HCT116 (cell line): ENCODE measurements at places on chromosomes 2 and 18. TPM values are rescaled to one million over a fixed set of nuclear protein-coding genes. Genes with fewer than 3 reads are reported as not detected.

CABYR gene
- total RNA-seq: not detected

PLGLB2 gene
- 0.91 TPM for total RNA-seq

GBX2 gene
- total RNA-seq: 5.9 TPM

ANKRD30BL gene
- total RNA-seq: not detected

CYTIP gene
- total RNA-seq: 0.64 TPM

FBLN7 gene
- total RNA-seq: 0.34 TPM

- no peaks in the 10 kb centered on the region for H3K36me3 ChIP-seq
- no peak overlapping the region for H3K27ac ChIP-seq
- H3K27me3 ChIP-seq: no peaks in the 10 kb centered on the region
- H3K4me1 ChIP-seq: no peaks in the 10 kb centered on the region
- no peak for DNase-seq
Observed at GRCh38 chr2:117481608-117482007, 332.9 kb upstream of the DDX18 start.

GRCh38 chr2:10303181-10303693, 533 bp downstream of the HPCAL1 start:
- H3K4me3 ChIP-seq: peak overlapping the region; percentile 72
- peak overlapping the region; percentile 68 for H3K27ac ChIP-seq
- H3K36me3 ChIP-seq: no peaks in the 10 kb centered on the region
- no peak for DNase-seq
- no peaks in the 10 kb centered on the region for H3K27me3 ChIP-seq
- H3K4me1 ChIP-seq: peaks cover 16% of the 10 kb centered on the region

DNA sequence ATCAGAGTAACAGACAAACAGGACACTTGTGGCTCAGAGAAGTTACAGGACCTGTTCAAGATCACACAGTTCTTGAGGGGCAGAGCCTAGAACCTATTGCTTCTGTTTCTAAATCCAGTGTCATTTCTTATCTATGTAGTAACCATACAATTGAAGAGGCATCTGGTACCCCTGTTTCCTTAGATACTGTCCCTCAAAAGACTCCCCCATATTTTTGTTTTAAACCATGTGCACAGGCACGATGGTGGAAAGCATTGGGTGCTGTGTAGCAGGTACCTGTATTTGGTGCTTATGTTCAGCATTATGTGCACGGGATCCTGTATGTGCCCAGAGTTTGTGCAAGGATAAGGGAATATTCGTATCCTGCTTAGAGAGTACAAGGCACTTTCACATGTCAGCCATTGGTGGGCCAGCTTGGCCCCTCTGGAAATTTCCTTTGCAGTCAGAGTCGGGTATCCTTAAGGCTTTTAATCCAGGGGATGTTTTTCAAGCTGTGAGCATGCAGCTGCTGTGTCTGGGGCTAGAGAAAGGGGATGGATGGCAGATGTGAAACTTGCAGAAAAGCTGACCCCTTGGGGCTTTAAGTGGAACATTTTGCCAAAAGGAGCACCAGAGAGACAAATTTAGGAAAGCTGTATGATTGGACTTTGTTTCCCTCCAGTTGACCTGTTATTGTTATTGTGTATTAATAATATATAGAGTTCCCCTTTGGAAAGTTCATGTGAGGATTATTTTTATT, 2.1 kb downstream of the LBH start:
- H3K27me3 ChIP-seq: peaks cover 12% of the 10 kb centered on the region; the same call in 1 of the 2 replicates
- no peak overlapping the region for H3K27ac ChIP-seq
- H3K4me1 ChIP-seq: no peaks in the 10 kb centered on the region
- H3K36me3 ChIP-seq: no peaks in the 10 kb centered on the region
- H3K4me3 ChIP-seq: no peak overlapping the region
- DNase-seq: no peak

DNA sequence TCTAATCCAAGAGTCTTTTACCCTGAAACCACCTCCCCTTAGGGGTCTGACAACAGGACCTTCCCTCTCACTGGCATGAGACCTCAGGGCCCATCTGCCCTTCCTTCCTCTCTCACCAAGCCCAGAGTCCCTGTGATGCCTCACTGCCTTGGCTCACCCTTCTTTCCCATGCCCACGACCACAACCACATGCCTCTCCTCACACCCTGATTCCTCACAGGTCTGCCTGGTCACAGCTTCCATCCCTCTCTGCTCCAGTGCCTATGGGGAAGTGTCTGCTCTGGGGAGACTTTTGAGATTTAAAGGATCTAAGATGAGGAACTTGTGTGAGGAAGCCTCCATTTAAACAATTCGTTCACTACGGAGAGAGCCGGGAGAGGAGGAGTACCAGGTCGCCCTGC, 98.9 kb upstream of the SH3BP4 start:
- no peak overlapping the region for H3K27ac ChIP-seq
- H3K36me3 ChIP-seq: no peaks in the 10 kb centered on the region
- no peak overlapping the region for H3K4me3 ChIP-seq
- H3K27me3 ChIP-seq: no peaks in the 10 kb centered on the region
- DNase-seq: no peak

- no peaks in the 10 kb centered on the region for H3K27me3 ChIP-seq
- DNase-seq: no peak
- H3K4me1 ChIP-seq: no peaks in the 10 kb centered on the region
- no peak overlapping the region for H3K27ac ChIP-seq
- H3K4me3 ChIP-seq: no peak overlapping the region
Observed at GRCh38 chr2:42792087-42792582, 248 bp downstream of the HAAO start.

DNA sequence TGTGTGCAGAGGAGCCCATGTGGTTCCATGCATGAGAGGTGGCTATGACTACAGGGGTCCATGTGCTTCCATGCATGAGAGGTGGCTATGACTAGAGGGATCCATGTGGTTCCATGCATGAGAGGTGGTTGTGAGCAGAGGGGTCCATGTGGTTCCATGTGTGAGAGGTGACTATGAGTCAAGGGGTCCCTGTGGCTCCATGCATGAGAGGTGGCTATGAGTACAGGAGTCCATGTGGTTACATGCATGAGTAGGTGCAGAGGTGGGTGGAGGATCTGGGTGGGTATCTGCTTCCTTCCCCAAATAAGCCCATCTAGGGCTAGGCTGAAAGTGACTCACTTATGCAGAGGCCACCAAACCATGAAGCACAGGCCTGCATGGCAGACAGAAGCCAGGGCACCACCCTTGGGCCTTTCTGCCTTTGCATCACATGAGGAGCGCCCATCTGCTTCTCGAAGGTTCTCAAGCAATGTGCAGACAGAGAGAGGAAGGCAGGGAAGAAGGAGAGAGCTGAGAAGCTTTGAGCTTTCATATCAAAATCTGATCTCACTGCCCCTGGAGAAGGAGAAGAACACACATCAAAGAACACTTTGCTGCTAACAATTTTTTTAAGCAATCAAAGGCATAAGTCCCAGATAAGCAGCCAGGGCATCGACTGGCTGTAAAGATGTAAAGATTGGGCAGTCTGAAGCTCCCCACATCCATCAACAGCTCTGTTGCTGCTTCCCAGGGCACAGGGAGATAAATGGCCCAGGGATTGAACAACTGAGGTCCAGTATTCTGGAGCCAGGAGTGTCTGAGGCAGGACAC, 137.6 kb downstream of the TNS1 start:
- H3K27me3 ChIP-seq: no peaks in the 10 kb centered on the region
- H3K27ac ChIP-seq: no peak overlapping the region
- no peak for DNase-seq

DNA sequence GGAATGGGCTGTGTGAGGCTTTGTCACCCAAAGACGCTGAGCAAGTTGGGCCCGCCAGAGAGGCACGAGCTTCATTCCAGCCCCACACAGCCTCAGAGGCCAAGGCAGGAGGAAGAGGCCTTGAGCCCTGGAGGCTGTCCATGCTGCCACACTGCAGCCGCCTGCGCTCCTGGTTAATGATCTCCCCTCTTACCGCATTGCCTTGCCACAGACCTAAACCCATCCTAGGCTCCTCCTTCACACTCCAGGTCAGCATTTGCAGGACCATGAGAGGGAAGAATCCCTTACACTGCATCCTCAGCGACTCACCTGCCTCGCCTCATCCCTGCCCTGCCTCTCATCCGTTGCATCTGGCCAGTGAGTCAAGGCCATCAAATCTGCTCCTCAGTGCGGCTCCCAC, 24.6 kb downstream of the KIF3C start:
- H3K27ac ChIP-seq: no peak overlapping the region
- no peaks in the 10 kb centered on the region for H3K4me1 ChIP-seq
- no peaks in the 10 kb centered on the region for H3K36me3 ChIP-seq
- no peak overlapping the region for H3K4me3 ChIP-seq
- no peaks in the 10 kb centered on the region for H3K27me3 ChIP-seq

DNA sequence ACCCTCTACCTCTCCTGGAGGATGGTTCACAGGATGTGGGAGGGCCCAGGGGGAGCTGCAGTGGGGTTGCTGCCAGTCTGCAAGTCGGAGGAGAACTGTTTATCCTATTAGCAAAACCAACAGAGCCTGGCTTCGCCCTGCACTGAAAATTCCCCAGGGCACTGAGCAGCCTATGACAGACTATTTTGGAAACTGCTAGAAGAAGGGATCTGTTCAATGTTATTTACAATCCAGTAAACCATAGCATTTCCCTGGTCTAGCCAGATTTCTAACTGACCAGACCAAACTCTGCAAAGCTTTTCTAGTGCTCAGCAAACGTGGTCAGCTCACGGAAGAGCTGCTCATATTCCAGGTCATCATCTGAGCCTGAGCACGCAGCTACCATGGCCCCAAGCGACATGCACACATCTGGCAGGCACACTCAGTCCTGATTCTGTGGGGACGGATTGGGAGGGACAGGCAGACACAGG, 64.8 kb upstream of the PID1 start:
- no peaks in the 10 kb centered on the region for H3K36me3 ChIP-seq
- no peak overlapping the region for H3K27ac ChIP-seq
- H3K4me1 ChIP-seq: no peaks in the 10 kb centered on the region
- no peaks in the 10 kb centered on the region for H3K27me3 ChIP-seq
- DNase-seq: no peak

DNA sequence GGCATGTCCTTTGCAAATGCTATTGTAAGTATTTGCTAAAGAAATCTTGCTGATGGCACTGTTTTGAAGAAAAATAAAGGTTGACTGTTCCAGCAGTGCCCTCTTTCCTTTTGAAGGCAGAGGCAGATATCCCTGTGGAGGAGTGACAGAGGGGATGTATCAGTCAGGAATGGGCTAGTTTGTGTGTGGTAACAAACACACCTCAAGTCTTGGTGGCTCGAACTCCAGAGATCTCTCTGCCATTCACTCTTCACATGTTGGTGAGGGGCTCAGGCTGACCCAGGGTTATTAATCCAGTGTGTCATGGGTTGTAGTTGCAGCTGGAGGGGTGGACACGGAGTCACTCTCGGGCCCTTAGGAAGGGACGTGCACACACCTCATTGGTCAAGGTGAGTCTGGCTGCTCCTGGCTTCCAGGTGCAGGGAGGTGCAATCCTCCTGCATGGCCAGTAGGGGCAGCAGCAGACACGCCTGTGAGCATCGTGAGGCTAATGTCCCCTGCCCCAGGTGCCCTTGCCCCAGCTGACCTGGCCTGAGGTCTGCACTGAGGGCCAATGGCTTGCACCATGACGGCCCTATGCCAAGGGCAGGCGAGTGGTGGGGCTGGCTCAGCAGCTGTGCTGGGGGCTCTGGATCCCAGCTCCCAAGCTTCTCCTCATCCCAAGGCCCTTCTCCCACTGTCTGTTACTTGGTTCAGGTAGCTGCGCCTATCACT, 146.5 kb downstream of the ASB1 start:
- no peaks in the 10 kb centered on the region for H3K4me1 ChIP-seq
- DNase-seq: peak; percentile 39
- H3K36me3 ChIP-seq: no peaks in the 10 kb centered on the region

GRCh38 chr2:85250045-85250444, 77.7 kb downstream of the TGOLN2 start:
- no peaks in the 10 kb centered on the region for H3K36me3 ChIP-seq
- H3K4me1 ChIP-seq: peaks cover 14% of the 10 kb centered on the region
- H3K4me3 ChIP-seq: no peak overlapping the region
- no peak overlapping the region for H3K27ac ChIP-seq
- H3K27me3 ChIP-seq: no peaks in the 10 kb centered on the region
- DNase-seq: no peak

- no peak overlapping the region for H3K27ac ChIP-seq
- H3K27me3 ChIP-seq: no peaks in the 10 kb centered on the region
- no peaks in the 10 kb centered on the region for H3K36me3 ChIP-seq
- no peak for DNase-seq
- H3K4me3 ChIP-seq: no peak overlapping the region
Observed at GRCh38 chr2:46815121-46815802, 100.3 kb downstream of the MCFD2 start.

GRCh38 chr2:24435391-24436316, 55.4 kb upstream of the NCOA1 start:
- no peak overlapping the region for H3K27ac ChIP-seq
- no peak for DNase-seq
- H3K36me3 ChIP-seq: no peaks in the 10 kb centered on the region
- no peaks in the 10 kb centered on the region for H3K4me1 ChIP-seq

GRCh38 chr2:239300242-239300641, 100.6 kb downstream of the HDAC4 start:
- DNase-seq: no peak
- no peaks in the 10 kb centered on the region for H3K27me3 ChIP-seq

DNA sequence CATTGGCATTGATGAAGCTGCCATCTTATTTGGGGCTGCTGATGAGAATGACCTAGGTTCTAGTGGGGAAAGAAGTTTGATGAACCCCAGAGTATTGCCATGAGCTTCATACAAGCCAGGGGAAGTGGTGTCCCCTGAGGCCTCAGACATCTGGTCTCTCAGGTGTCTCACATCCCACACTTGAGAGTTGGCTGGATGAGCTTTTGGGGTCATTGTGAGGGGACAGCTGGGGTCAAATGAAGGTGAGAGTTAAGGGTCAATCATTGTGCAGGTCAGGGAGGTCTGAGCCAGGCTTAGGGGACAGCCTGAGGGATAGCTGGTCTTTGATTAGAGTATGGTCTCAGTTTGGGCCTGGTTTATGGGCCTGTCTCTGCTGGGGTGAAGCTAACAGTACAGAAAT, 336.5 kb downstream of the CYP26B1 start:
- H3K27me3 ChIP-seq: no peaks in the 10 kb centered on the region
- no peaks in the 10 kb centered on the region for H3K4me1 ChIP-seq
- H3K36me3 ChIP-seq: no peaks in the 10 kb centered on the region
- no peak overlapping the region for H3K27ac ChIP-seq

DNA sequence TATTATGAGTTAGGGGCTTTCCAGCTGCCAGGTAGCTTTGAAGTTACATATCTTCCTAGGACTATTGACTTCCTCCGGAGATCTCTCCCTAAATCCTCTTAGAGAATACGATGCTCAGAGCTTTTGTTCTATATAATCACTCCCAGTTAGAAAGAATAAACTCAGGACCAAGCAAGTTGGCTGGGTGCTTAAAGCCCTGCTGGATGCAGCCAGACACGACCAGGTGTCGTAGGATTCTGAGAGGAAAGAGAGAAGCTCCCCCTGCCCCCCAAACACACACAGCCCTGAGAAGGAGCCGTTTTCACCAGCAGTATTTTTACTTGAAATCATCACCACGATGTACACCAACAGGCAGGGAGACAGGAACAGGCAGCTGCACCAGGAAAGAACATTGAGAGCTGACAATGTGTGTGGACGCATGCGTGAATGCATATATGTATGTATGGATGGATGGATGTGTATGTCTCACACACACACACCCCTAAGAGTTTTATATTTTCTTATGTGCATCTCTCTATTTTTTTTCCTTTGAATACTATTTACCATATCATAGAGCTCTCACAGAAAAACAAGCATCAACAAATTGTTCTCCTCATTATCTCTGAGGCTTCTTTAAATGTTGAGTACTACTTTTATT, 382.6 kb downstream of the EPHA4 start:
- no peaks in the 10 kb centered on the region for H3K4me1 ChIP-seq
- no peak overlapping the region for H3K27ac ChIP-seq
